Stimulated activated CD4-positive, alpha-beta T cell treated with anti-CD3 and anti-CD28 coated beads, Interleukin-1b, Interleukin-23, amount 100 ng/mL, for 24 hours (primary cell): ENCODE measurements at places on chromosomes 4 and X.

GRCh38 chrX:115940888-115941332 lies 229.6 kb upstream of the AGTR2 start:
- DNase-seq, result no peak

- DNase-seq, result no peak
These were observed 43.6 kb upstream of the PHOX2B start for GRCh38 chr4:41792166-41792565.

GRCh38 chrX:40268188-40268520 lies 170.4 kb upstream of the BCOR start:
- DNase-seq, result no peak

- DNase-seq, result peak; percentile 20
These were observed at the start of gene GPRASP1 for GRCh38 chrX:102651242-102652011. Gene GPRASP1, plus strand, starts transcription at chrX:102651483. Its CDS starts 2,431 bp downstream, at chrX:102653914.

- DNase-seq, result no peak
These were observed 177.3 kb downstream of the PABPC4L start for GRCh38 chr4:134024251-134024650.

DNA sequence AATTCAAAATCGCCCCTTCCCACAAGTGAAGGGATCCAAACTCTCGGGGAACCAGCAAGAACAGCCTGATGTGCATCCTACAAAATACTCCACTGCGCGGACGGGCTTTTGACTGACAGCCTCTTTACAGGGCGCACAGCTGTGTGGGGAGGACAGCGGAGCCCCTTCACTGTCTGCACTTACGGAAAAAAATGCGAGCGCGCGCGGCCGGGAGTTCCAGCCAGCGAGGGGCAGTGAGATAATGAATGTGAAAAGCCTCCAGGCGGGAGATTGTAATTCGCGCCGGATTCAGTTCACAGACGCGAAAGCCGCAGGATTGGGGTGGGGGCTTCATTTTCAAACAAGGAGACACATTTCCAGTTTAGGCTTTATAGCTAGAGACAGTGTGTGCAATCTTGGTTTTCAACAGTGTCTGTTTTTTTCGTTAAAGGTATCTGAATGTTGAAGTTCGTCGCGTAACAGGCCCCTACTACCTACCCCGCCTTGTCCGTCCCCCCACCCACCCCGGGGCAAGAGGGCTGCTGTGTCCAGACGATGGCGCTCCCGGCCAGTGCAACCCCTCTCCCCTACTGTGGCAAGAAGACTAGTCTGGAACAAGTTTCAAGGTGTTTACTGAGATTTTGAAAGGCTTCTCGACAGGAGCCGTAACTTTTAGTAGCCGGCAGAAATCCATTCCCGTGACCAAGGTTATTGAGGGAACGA lies 1.7 kb upstream of the GPR50 start:
- DNase-seq, result no peak

DNA sequence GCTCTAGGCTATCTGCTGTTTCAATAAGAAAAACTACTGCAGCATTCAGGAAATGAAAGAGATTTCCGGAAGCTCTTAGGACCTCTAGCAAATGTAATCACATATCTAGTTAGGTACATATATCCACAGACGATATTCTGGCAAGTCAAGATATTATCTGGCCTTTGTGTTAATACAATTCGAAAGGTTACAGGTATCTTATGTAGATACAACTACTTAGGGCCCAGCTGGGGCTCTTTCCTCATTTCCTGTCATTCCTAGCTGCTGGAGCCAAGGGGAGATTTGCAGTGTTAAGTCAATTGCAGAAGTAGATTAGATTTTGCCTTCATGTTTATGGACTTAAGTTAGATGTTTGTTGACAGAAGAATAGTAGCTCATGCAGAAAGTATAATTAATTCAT lies 299.5 kb downstream of the ARHGAP24 start:
- DNase-seq, result no peak

DNA sequence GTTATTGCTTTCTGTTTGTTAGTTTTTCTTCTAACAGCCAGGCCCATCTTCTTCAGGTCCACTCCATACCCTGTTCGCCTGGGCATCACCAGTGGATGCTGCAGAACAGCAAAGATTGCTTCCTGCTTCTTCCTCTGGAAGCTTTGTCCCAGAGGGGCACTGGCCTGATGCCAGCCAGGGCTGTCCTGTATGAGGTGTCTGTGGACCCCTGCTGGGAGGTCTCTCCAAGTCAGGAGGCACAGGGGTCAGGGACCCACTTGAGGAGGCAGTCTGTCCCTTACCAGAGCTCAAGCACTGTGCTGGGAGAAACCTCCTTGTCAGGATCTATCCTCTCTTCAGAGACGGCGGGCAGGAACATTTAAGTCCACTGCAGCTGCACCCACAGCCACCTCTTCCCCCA lies 2.5 kb upstream of the PAGE2B start:
- DNase-seq, result no peak

DNA sequence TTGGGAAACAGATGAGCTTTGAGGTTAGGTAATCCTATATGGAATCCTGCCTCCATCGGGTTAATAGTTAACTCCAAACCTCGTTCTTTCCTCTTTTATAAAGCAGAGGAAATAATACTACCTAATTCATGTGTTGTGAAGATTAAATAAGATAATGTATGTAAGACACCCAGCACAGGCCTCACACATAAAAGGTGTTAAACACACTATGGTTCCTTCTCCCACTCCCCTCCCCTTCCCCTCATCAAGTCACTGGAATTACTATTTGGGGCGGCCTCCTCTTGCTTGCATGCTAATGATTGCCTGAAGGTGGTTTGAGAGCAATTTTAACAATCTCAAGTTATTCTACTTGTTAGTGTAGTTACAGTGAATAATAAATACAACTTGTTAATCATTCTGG lies 404.4 kb upstream of the RASGEF1B start:
- no peak for DNase-seq

DNA sequence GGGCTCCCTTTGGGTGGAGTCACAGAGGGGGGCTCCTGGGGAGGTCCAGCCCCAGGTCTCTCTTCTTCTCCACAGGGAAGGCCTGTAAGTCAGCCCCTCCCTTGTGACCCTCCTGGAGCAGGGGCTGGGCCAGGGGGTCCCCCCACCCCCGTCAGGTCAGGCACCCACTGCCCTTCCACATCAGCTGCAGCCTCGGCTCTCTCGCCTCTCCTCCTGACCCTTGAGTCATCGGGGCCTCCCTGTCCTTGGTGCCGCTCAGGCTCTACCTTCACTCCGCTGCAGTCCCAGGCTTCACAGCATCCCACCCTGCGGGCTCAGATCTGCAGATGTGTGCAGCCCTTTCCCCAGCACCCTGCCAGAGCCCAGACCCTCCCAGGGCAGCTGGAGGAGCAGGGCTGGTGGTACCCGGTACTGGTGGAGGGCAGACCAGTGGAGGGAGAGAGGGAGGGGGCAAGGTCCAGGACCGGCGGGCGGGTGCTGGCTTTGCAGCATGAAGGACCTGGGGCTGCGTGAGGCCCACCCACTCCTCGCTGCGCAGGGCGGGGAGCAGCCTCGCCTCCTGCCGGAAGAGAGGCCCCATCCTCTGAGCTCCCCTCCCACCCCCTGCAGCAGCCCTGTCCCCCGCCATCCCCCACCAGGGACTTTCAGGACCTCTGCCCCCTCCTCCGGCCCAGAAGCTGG lies 117.1 kb downstream of the FAM53A start:
- DNase-seq, result no peak

DNA sequence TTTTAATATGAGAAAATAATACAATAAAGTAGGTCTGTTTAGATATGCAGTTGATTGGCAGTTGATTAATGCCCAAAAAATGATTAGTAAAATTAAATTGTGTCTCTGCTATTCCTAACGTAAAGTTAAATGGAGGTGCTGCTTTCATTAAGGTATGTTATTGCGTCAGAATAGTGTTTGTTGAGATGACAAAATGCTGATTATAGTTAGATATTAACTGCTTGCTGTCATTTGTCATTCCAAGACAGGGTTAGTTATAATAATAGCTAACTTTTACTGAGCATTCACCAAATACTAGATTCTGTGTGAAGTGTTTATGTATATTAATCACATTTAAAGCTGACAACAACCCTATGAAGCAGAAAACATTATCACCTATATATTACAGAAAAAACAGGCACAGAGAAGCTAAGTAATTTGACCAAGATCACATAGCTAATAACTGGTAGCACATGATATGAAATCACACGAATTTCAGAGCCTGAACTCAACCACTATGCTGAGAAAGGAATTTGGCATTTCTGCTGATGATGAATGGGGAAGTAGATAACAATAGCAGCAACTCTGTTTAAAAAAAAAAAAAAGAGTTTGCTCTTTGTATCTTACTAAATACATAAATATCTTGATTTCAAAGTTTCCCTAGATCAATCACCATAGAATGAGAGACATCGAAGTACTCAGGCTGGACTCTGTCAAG lies 59.7 kb upstream of the WDR44 start:
- DNase-seq, result no peak

DNA sequence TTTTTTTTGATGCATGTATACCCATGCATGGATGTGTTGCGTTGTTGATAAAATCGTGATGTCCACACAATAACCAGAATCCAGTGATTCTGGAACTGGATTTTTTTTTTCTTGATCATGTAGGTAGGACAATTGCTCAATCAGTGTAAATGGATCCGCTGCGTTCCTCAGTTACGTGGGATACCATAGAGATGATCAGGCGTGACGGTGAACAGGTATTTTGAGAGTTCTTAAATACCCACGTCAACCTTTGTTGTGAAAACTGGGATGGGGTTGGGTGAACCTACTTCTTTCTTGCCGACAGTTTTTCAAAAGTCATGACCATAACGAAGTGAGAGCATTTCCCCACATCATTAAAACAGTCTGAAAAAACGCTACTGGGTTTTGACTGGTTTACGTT lies 913 bp upstream of the SMIM10L2A start:
- DNase-seq, result no peak
